ENCODE measurements at places on chromosomes 5 and 9.

DNA sequence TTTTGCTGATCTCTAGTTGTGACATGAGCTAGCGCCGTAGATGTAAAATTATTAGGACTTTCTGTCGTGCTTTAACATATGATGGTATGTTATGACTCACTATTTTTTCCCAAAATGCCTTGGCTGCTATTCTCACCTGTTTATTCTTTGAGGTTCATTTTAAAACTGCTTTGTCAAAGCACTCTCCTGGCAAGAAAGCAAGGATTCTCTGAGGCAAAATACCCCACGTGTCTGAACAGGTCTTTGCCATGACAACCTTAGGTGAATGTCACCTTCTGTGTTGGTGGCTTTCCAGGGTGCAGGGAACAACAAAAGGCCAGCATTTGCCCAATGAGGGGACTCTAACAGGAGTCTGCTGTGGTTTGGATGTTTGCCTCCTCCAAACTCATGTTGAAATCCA, 30.6 kb upstream of the COL5A1 start:
- DNase-seq: no peak

- DNase-seq: no peak
Measured at GRCh38 chr5:137901011-137901817, 12.0 kb downstream of the PKD2L2 start.

- no peak for DNase-seq
Measured at GRCh38 chr9:127090341-127090985, 32.0 kb downstream of the ANGPTL2 start.

GRCh38 chr5:78006449-78006848, 230.3 kb upstream of the TBCA start:
- no peak for DNase-seq

DNA sequence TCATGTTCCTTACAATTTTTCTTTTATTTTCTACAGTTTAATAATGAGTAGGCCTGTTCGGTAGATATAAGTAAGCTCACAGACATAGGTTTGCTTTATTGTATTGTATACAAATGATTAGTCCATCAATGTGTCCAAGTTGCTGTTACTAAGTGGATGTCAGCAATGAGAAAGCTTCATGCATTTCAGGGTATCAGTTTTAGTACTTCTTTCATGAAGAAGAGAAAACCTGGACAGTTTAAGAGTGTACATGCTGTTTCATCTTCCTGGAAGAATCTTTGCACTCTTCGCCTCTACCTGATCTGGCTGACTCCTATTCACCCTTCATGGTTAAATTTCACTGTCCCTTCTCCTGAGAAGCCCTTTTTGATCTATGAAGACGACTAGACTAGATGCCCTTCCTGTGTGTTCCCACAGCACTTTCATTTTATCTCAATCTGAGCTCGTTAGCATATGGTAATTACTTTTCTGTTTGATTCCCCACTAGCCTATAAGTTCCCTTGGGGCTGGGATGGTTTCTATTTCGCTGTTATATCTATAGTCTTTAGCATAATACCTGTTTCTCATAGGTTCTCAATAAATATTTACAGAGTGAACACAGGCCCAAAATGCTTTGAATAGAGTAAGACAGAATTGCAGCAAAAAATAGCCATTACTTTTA, 70.7 kb downstream of the CETN3 start:
- no peak for DNase-seq

GRCh38 chr5:19745247-19745646, 242.8 kb downstream of the CDH18 start:
- no peak for DNase-seq

DNA sequence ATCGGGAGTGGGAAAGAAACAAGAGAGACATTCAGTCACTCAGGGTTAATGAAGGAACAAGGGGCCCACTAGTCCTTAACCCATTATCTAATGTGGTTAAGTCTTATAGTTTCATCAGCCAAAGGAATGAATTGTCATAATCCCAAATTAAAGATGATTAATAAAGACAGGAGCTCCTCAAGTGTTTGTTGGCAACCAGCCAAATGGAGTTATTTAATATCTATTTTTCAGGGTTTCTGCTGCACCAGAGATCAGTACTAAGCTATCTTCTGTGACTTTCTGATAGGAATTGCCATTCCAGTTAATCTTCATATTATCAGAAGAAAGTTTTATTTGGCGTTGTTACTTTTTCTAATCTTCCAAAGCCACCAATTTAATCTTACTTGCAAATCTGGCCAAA, 34.0 kb upstream of the FCHO2 start:
- no peak for DNase-seq

DNA sequence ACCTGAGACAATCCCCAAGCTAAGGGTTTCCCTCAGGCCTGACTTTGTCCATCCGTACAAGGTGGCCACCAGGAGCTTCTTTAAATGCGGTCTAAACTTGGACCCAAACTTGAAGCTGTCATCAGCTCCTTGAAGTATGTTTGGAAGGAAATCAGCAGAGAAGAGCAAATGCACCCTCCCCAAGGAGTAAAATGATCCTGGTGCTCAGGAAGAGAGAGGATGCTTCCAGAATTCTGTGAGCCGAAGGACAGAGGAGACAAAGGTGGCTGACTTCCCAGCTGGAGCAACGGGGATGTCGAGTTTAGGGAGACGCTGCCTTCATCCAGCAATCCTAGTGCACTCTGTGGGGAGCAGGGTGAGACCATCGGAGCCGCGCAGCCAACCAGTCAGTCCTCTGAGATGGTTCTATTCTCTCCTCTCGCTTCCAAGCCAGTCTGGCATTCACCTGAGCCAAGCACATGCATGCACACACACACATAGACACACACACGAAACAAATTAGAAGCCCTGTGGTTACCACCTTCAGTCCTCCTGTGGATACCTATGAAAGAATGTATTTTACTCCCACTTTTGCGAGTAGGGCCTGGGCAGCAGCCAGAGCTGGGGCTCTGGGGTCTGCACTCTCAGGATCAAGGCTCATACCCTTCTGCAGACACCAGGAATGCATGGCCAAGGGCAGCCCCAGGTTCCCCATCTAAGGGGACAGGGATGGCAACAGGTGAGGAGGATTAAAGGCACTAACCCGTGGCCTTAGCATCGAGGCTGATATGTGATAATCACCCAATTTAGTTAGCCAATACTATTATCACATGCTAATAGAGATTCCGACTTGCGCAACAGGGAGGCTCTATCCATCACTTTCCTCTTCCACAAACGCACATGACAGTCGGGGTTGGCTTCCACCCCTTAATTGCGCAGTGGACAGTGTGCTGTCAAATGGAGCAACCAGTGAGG, 75.8 kb downstream of the GTF3C4 start:
- peak; percentile 13 for DNase-seq

GRCh38 chr9:104835161-104835560, 71.2 kb downstream of the NIPSNAP3B start:
- no peak for DNase-seq

GRCh38 chr5:112388739-112389138, 30.3 kb downstream of the EPB41L4A start:
- peak; percentile 41 for DNase-seq

DNA sequence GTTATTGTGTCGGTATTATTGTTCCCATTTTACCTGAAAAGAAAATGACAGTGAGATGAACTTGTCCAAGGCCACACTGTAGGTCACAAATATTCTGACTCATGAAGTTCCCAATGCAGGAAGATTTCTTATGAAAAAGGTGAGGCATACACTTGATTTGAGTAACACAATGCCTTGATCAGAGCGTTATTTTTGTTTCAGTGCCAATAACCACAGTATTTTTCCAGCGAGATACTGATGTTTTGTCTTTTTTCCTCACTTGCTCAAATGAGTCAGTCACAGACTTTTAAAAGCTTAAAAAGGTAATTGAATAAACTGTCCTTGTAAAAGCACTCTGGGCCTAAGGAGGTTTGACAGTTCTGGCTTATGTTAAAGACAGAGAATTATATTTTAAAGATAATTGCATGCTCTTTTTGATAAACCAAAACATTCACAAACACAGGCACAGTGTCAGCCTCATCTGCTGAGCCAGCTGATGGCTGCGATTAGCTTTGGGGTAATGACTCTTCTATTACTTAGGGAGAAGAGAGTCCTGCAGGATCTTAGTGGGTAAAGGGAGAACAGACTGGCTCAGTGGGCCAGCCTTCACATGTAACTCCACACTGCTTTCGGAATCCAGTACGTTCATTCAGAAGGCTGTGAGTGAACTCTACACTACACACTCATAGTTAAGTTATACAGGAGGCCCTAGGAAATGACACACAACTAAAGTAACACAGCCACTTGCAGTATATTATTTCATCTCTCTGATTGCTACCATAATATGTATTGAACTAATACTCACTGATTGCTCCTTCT, 165.5 kb upstream of the CD180 start:
- DNase-seq: peak; percentile 31

- no peak for DNase-seq
Measured at GRCh38 chr5:56415356-56415765, 182.2 kb upstream of the ANKRD55 start.

DNA sequence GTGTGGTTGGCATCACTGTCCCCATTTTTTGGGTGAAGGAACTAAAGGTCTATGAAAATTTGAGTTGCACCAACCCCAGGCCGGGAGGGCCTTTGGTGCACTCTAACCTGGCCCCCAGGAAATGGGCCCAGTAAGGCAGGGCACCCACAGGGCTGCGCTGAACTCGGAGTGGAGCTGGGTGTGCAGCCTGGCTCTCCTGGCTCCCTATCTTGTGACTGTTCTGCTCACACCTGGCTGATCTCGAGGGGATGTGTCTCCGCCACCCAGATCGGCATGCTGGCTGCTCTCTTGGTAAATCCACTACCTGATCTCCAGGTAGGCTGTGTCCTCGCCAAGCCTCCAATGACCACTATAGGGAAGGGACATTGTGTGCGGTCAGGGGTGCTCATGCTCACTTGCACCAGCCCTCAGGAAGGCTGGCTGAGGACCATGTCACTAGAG, 259.8 kb downstream of the NSG2 start:
- no peak for DNase-seq

DNA sequence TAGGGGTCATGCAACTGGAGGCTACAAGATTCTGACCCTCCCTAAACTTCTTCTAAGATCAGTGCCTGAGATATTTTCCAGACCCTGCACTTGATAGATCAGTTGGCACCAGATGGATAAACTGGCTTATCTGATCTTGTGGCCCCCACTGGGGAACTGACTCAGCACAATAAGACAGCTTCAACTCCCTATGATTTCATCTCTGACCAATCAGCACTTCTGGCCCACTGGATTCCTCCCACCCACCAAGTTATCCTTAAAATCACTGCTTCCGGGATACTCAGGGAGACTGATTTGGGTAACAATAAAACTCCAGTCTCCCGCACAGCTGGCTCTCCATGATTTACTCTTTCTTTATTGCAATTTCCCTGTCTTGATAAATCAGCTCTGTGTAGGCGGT, 2180.4 kb upstream of the WWC1 start:
- DNase-seq: no peak

DNA sequence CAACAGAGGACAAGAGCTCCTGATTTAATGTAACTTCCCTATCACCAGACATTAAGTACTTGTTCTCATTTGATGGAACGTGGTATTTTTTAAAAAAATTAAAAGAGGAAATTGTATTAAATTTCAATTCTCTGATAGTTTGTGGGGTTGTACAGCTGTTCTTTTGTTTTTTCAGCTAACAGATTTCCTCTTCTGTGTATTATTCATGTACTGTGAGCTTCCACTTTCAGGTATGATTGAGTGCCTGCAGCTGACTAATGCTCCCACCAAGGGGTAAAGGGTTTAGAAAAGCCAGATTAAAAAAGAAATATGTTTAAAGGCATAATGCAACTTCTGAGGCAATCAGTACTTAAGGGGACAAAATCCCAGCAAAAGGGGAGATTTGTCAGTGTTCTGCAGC, 117.7 kb upstream of the ACTBL2 start:
- no peak for DNase-seq

DNA sequence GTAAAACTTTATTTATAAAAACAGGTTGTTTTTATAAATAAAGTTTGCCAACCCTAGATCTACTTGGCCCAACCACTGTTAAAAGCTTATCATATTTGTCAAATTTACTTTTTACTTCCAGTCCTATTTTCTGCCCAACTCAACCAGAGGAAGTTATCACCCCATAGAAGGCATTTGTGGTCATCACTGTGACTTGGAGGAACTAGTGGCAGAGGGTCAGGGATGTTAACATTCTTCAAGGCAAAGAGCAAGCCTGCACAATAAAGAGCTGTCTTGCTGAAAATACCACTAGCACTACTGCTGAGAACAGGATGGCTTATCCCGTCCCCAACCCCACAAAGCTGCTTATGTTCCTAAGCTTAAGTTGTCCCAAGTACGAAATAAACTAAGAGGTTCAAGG, 22.3 kb downstream of the TTC33 start:
- DNase-seq: no peak

DNA sequence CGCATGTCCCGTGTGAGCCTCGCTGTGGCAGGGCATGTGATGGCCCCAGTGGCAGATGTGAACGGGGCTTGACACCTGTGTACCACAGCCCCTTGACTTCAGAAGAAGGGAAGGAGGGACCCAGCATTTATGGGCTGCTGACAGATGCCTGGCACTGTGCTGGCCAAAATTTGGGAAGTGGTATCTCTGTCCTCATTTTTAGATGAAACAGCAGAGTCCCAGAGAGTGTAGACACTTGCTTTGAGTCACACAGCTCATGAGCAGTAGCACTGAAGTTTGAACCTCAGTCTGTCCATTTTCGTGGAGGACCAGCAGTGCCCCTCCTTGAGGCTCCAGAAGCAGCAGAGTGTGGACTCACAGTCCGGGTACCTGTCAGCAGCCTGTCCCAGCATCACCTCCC, 16.5 kb downstream of the NEK6 start:
- DNase-seq: no peak

- no peak for DNase-seq
Measured at GRCh38 chr9:5518937-5519319, 8.6 kb downstream of the PDCD1LG2 start.

- DNase-seq: no peak
Measured at GRCh38 chr5:161002571-161003074, 150.6 kb upstream of the ATP10B start.

DNA sequence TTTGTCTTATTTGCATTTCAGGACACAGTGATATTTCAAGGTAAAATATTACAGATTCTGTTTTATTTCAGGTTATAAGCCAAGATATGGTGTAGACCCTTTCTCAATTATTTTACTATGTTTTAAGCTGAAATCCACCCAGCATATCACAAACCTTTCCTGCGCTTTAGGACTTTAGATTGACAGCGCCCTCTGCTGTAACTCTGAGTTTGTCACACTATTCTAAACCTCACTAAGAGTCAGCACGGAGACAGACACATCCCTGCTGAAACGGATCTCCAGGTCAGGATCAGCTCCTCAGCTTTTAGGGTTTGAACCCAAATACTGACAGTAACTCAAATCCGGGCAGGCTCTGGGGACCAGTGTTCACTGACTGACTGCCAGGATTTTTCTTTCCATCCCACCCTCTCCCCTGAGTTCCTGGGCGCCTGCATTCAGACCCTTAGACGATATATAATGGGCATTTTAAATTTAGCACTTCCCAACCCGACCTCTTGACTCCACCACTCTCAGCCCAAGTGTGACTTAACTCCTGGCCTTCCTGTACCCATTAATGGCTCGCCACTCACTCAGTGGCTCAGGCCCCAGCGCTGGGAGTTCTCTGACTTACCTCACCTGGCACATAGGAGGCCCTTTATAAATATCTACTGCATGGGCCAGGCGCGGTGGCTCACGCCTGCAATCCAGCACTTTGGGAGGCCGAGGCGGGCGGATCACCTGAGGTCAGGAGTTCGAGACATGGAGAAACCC, 33.5 kb downstream of the TLX3 start:
- DNase-seq: peak; percentile 85

All from eye (tissue), 1 donor.